ENCODE measurements at places on chromosomes 1 and 21.
A peak's percentile ranks its signal among the peaks of the same experiment; 100 is the strongest.

- no peak for DNase-seq
Observed at GRCh38 chr1:30260318-30260717, 463.1 kb downstream of the MATN1 start.

DNA sequence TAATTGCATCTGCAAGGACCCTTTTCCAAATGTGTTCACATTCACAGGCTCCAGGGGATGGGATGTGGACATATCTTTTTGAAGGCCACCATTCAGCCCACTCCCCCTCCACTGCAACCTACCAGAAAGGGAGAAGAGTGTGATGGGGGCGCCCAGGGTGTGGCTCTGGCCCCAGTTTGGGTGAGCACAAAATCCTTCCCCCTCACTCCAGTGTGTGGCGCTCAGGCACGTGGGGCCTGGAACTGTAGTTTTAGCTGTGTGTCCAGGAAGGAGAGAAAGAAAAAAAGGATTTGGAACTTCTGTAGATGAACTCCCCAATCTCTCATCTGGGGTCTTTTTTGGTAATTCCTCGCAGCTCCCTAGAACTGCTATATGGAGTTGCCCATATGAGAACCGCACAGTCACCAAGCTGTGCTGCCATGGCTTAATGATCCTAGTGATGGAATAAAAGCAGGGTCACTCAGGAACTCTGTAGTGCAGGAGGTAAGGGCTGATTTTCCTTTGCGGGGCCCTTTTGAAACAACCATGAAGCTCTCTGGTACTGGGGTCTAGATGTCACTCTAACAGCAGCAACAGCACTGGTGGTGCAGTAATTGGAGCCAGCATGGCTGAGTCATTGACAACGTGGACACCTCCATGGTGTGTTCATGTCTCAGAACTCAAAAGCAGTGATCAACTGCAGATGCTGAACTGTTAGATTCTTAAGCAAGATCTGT is 17.0 kb downstream of the AGT start:
- DNase-seq = no peak

DNA sequence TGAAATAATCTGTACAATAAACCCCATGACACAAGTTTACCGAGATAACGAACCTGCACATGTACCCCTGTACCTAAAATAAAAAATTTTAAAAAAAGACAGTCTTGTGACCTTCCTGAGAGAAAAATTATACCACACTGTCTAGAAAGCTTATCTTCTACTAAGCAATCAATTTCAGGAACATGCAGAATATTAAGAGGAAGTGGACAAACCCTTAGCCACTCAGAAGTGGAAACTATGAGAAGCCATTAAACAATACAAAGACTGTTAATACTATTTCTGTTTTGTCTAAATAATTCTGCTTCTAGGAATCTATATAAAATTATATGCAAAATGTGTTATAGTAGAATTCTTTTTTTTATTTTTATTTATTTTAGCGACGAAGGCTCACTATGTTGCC is 93.9 kb downstream of the ADAMTS1 start:
- DNase-seq = peak; percentile 44

DNA sequence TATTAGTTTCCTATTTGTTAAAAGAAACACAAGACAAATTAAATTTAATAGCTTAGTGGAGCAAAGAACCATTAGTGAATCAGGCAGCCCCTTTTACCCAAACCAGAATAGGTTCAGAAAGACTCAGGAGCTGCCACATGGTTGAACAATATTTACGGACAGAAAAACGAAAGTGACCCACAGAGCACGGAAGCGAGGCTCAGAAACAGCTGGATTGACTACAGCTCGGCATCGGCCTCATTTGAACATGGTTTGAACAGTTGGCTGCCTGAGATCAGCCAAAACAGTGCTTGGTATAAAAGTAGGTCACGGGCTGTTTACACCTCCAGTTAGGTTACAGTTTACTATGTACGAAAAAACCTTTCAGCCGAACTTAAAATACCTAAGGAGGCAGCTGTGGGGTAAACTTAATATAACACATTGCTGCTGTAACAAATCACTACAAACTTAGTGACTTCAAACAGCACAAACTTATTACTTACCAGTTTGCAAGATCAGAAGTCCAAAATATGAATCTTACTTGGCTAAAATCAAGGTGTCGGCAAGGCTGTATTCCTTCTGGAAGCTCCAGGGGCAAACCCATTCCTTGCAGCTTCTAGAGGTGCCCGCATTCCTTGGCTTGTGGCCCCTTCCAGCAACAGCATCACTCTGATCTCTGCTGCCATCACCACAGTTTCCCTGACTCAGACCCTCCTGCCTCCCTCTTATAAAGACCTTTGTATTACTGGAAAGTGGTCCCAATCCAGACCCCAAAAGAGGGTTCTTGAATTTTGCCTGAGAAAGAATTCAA is 11.8 kb downstream of the PADI4 start:
- DNase-seq = no peak

DNA sequence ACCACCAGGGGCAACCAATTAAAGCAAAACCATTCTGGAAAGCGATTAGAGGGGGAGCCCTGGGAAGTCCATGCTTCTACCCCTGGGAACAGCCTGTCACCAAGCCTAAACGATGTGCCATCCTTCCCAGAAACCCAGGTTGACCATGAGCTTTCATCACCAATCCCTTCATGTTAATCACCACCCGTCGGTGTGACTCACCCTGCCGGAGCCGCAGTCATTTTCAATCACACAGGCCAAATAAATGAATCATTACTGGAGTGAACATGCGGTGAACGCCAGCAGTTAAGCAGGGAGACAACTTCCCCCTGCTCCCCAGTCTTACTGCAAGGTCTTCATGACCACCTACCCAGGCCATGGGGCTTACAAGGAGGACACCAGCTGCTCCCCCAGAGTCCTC is 308.8 kb downstream of the AJAP1 start:
- DNase-seq = no peak
